Fibroblast of the conjunctiva (primary cell): ENCODE measurements at places on chromosomes 12 and 14.

DNA sequence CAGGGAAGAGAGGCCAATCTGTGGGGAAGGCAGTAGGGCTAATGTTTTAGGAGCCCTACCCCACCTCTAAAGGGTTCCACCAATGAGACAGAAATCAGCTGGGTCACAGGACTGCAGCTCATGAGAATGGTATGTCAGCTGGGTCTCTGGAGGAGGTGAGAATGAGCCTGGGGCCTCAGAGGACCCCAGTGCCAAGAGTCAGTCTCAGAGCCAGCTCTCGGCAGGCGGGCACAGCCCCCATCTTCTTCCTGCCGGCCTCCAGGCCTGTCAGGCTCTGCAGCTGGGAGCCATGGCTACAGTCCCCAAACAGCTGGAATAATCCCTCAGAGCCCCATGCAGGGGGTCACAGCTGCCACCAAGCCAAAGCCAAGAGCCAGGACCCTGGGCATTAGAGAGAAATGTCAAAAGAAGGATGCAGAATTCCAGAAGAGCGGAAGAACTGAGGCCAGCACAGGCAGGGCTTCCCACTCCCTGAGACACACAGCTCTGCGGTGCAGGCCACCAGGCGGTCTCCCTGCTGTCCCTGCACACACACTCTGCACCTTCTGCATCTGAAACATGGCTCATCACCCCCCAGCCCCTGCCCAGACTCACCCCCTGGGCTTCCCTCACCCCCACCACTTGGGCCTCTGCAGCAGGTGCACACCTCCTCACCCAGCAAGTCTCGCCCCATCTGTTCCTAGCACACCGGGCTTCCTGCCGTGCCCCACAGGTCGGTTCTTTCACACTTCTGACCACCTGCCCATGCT, 26.0 kb downstream of the ITPK1 start:
- no peak for DNase-seq

DNA sequence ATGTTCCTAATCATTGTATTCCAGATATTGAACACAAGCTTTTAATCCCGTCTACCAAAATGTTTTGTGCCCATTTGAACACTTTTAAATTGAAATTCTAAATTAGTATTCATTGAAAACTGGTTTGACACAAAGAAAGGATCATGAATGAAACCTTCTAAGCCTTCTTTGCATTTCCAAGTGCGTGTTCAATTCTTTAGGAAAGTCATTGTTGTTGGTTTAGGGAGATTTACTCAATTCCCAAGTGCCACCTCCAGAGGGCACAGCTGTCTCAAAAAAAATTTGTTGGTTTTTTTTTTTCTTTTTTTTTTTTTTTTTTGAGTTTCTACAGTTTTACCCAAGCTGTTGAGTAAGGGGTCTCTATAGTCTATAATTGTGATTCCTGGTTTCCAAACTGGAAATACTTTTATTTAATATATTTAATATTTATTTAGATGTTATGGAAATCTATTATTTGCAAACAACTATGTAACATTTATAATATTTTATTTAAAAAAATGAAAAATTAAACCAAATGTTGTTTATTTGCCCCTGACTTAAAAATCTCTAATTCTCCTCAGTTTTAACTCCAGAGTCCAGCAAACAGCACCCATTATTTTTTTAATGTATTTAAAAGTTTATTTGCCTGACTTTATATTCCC, 79.9 kb downstream of the NEDD1 start:
- DNase-seq = no peak

GRCh38 chr12:119544765-119545625, 48.6 kb upstream of the TMEM233 start:
- DNase-seq = peak; percentile 75

DNA sequence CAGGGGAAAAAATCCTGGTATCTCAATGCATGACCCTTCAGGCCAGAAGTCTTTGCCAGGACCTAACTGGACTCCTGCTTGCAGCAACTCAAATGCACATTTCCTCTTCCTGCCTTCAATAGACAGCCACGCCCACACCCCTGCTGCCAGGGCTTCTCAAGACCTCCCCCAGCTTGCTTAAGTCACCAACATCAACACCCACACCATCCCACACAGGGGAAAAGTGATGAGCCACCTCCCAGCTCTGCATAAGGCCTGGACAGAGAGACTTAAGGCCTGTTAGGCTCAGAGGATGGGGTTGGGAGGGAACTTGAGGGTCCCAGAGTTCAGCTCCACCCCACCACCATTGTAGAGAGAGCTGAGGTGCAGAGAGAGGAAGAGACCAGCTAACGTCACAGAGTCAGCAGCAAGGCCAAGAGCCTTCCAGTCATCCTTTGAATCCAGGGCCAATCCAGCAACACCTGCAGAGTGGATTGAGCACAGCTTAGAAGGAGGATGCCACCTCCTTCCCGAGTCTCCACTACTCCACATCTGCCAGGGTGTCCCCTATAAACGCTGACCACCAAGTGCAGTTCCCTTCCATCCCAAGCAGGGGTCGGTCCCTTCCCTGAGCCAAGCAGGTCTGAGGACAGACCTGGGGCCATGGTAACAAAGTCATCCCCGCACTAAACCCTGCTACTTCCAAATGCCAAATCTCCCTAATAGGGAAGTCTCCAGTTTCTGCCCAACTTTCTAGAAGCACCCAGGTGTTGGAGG, 50.0 kb downstream of the KDM2B start:
- DNase-seq = peak; percentile 35
